Endothelial cell (in vitro differentiated cells): ENCODE measurements at places on chromosomes 11 and 22.

DNA sequence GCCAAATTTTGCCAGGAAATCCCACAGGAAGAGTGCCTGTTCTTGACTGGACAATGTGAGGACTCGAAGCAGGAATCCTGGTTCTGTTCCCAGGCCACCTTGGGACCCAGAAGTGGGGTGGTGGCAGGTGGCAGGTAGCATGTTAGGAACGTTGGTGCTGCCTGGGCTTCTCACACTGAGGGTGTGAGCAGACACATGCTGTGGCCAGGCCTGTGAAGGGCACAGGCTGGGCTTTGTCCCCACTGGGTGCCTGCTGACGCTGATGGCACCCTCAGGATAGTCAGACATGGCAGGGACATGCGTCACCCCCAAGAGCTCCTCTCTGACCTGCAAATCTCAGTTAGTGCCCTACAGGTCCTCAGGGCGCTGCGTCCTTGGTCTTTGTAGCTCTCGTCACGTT is 21.1 kb upstream of the NECTIN1 start:
- no peak for DNase-seq

DNA sequence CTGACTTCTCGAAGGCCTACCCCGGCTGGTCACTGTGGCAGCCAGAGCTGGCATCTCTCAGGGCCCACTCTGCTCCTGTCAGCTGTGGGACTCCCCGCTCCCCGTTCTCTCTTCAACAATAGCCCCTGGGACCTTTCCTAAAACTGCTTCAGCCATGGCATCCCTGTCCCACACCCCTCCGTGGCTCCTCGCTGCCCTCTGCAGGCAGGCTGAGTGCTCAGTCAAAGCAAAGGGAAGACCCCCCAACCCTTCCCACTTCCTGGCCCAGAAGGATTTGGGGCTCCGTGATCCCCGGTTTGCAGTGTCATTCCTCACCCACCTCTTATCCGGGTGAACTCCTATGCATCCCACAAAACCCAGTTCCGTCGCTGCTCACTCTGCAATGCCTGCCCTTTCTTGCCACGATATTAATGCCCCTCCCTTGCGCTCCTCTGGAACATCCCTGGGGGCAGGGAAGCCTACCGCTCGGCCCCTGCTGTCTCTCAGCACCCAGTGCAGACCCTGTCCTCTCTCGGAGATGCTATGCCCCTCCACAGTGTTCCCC is 1.6 kb upstream of the TH start:
- DNase-seq, result peak; percentile 64

DNA sequence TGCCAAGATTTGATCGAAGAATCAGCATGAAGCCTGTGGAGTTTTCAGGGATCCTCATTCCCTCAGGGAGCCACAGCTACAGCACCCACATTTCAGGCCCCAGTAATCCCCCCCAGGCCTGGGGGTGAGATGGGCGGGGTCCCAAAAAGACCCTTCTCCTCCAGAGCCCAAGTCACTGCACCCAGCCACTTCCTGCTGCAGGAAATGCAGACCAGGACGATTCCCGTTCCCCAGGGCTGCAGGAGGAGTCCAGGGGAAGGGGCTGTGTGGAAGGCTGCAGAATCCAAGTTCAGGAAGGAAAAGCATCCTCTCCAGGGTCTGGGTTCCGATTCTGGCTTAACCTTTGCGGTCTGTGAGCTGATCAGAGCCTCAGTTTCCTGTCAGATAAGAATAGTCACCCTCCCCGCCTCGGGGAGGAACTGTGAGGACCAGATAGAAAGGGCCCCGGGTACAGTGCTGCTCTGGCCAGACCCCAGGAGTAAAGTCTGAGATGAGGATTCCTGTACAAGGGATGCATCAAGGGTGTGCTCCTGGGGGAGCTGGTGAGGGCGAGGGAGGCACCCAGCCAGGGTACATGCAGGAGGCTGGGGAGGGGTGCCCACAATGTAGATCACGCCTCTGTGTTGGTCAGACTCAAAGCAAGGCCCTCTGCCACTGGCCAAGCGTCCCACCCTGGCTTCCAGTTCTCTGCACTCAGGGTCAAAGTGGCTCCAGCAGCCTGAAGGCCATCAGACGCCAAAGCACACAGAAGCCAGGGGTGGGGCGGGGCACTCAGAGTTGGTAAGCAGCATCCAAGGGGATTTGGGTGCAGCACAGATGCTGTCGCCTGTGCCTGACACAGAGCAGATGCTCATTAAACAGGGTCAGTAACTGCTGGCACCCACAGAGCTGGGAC is 30.1 kb upstream of the TP53I11 start:
- no peak for DNase-seq

DNA sequence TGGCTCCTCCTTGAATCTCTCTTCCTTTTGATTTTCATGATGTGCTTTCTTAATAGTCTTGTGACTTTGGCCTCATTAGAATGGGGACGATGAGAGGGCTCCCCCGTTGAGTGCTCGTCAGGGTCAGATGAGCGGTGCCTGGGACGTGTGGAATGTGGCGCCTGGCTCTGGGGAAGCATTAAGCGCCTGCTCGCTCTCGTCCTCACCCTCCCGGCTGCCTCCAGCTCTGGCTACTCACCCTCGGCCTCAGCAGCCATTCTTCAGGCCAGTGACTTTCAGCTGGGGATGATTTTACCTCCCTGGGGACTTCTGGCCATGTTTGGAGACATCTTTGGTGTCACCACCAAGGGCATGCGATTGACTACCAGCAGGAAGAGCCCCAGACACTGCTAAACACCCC is 69.7 kb downstream of the RPS6KA4 start:
- DNase-seq, result no peak

DNA sequence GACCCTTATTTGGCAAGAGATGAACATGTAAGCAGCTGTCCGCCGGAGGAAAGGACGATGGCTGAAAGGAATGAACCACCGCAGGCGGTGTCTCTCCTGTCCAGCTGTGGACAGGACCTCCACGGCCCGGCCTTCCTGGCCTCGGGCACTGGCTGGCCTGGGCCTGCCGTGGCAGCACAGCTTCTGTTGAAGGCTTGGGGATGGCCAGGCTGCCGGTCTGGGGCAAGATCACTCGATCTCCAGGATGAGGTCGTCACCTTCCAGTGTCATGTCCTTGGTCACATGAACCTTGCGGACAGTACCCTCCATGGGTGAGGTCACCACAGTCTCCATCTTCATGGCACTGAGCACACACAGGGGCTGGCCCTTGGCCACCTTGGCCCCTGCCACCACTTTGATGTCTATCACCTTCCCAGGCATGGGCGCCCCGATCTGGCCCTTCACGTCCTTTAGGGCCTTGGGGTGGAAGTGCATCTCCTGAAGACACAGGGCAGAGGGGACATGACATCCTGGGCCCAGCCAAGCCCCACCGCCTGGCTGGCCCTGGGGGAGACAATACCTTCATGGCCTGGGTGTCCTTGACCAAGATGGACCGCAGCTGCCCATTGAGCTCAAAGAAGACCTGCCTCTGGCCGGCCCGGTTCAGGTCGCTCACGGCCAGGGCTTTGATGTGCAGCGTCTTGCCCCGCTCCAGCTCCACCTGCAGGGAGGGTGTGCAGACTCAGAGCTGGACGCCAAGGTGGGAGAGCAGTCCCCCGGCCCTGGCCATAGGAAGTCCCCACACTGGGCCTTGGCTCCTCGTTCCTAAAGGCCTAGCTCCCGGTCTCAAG is 5.6 kb downstream of the RCE1 start:
- no peak for DNase-seq

- no peak for DNase-seq
Observed at GRCh38 chr22:31948002-31948401, 3.7 kb downstream of the YWHAH start.

GRCh38 chr11:65003282-65003681 is 6.5 kb upstream of the BATF2 start:
- no peak for DNase-seq

DNA sequence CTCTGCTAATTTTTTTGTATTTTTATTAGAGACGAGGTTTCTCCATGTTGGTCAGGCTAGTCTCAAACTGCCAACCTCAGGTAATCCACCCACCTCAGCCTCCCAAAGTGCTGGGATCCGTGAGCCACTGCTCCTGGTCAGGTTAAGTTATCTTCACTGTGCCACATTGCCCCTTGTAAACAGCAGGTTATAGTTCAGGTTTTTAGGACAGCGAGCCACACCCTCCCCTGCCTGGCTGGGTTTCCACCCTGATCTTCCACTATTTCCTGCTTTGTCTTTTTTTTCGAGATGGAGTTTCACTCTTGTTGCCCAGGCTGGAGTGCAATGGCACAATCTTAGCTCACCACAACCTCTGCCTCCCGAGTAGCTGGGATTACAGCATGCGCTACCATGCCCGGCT is 16.1 kb downstream of the ACO2 start:
- no peak for DNase-seq

- DNase-seq, result no peak
Observed at GRCh38 chr11:119627286-119627685, 101.7 kb downstream of the NECTIN1 start.

GRCh38 chr11:79610139-79610538 is 169.3 kb upstream of the TENM4 start:
- DNase-seq, result no peak

DNA sequence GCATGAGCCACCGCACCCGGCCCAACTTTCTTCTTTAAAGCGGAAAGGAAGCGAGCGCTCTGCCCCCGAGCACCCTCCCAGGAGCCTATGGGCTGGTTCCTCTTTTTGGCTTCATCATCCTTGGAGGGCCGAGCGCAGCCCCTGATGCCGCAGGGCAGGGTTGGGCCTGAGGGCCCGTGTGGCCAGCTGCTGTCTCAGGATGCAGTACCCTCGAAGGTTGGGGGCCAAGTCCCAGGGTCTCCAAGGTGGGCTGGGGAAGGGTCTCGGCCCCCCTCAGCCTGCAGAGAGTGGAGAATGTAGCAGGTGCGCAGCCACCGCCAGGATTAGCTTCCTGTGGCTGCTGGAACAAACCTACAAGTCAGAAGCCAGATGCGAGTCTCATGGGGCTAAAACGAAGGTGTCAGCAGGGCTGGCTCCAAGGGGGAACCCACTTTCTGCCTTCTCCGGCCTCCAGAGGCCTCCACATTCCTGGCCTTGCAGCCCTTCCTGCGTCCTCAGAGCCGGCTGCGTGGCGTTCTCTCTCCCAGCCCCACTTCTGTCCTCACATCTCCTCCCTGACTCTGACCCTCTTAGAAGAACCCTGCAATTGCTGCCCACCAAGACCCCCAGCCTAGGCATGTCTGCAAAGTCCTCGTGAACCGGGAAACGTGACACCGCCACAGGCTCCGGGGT is 2.9 kb downstream of the PANX2 start:
- no peak for DNase-seq

GRCh38 chr11:110317516-110317932 is 21.1 kb upstream of the RDX start:
- no peak for DNase-seq

DNA sequence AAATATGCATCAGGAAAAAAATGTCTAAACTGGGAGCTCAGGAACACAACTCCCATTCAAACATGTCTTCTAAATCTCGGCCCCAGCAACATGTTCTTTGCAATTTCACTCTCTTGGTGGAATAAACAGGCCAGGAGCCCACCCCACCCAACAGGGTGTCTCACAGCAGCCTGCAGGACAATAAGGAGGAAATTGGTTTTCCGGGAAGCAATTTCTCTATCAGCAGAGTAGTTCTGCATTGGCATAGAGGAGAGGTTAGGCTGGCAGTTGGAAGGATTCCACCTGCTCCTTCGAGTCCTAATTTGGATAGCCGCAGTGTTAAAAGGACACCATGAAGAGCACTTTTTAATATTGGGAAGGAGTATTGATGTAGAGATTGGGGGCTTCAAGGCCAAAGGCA is 55.9 kb upstream of the BARX2 start:
- DNase-seq, result no peak

DNA sequence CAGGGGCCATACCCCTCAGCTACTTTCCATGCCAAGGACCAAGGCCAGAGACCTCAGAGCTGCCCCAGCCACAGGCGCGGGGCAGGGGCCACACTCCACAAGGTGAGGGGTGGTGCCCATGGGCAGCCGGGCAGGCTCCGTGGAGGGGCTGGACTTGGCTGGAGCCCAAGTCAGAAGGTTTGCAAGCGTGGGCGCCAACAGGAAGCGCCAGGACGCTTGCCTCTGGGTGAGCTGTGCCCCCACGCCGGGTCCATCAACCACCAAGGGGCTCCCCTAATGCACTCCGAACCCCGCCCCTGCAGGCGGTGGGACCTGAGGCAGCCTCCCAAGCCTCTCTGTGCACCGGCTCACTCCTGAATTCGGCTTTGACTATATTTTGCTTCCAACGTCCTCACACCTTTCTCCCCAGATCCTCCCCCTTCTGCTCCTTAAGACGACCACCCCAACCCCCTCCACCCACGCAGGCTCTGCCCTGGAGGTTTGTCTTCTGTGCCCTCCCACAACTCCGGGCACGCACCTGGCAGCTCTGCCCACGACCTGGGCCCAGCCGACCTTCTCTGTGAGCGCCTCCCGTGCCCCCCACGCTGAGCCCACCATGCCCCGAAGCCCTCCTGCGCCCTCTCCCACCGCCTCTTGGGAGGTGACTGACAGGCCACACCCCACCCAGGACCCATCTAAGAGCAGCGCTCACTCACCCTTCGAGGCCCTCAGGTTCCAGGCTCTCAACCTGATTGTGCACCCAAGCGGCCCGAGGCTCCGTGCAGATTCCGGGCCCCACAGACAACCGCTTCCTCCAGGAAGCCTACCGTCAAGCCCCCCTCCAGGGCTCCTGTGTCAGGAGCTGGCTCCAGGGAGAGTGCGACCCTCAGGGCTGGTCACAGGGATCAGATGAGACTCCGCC is 2.6 kb upstream of the PKP3 start:
- DNase-seq, result no peak
